Muscle of back (tissue), 13 donors: ENCODE measurements at places on chromosomes 11 and 22. TPM values are rescaled to one million over a fixed set of nuclear protein-coding genes. Genes with fewer than 3 reads are reported as not detected.
A peak's percentile ranks its signal among the peaks of the same experiment; 100 is the strongest.

GRCh38 chr22:45980761-45981160, 3.8 kb upstream of the WNT7B start:
- DNase-seq, result no peak

DNA sequence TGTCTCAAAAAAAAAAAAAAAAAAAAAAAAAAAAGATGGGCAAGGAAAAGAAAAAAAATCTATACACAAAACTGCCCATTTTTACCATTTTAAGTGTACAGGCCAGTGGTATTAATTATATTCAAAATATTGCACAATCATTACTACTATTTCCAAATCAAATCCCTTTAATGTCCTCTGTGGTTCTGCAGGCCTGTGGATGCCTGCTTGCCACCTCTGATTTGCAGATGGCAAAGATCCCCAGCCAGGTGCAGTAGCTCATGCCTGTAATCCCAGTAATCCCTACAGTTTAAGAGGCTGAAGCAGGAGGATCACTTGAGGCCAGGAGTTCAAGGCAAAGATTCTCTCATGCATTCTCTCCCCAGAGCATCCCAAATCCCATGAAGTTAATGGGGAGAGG, 20.2 kb downstream of the RFPL1 start:
- no peak for DNase-seq

DNA sequence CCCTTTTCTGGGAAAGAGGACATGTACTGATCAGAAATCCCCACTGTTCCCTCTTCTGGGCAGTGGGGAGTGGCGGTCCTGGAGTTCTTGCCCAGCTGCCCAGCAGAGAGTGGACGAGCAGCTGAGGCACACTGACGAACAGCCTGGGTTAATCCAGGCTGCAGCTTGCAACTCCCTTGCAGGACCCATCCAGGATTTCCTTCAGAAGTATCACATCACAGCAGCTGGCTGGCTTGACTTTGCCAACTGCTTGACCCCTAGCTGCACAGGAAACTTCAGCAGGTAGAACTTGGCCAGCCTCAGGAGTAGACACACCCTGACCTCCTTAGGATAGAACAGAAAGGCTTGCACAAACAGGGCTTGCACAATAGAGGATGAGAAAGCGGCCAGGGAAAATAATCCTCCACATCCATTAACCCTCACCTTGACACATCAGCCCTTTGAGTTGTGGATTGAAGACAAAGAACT, 27.9 kb upstream of the FZD4 start:
- DNase-seq, result no peak

DNA sequence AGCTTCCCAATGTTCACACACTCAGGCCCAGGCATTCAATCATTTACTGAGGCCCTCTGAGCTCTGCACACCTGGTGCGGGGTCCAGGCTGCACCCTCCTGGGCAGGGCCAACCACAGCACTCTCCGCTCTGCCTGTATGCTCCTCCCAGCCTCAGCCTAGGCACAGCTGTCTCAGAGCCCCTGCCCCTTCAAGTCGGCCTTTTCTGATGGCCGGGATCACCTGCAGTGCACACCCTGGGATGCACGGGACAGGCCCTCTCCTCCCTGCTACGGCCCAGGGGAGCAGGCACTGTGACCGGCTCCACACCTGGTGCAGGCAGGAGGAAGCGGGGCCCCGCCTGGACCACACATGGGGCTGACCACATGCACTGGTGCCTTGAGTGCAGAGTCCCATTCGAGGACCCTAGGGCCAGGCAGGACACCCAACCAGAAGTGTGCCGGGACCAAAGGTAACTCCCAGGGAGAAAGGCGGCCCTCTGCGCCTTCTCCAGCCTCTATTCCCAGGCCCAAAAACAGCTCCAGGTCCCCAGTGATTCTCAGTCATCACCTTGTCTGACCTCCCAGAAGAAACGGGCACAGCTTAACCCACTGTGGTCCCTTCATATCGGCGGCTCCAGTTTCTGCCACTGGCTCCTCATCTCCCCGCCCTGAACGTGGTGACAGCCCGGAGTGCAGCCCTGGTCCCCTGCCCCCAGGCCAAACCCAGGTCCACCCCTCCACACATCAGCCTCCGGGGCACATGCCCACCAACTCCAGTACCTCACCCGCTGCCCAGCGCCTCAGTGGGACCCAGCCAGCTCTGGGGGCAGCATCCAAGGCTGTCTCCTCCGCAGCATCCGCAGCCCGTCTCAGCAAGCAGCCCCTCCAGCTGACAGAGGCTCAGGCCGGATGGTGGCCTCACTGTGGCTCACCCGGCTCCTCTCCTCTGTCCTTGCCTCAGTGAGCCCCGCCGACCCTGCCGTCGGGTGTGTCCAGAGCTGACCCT, 17.5 kb downstream of the SULT4A1 start:
- no peak for DNase-seq

DNA sequence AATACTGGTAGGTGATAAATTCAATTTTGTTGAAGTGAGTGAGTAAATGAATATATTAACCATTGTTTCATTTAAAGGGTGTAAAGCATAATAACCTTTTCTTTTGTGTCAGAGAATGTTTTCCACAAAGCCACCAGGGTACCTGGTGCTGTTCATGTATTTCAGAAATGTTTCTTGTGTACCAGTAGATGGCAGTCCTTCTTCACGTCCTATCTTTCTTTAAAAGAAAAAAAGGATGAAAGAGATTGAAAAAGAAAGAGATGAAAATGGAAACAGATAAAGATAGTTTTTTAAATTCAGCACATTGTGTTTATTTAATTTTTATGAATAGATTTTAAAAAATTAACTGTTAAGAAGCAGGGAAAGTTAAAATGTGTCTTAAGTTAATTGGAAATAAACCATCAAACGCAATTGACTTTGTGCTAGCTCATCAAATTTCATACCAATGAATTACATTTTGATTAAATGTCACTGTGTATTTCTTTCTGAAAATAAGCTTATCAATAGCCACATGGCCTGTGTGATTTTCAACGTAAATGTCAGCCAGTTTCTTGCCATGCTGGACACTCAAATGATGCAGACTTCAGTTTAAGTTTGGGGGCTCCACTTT, 65.5 kb upstream of the CHORDC1 start:
- peak; percentile 32 for DNase-seq

The NEFH gene
- 2.2 TPM for polyA plus RNA-seq

DNA sequence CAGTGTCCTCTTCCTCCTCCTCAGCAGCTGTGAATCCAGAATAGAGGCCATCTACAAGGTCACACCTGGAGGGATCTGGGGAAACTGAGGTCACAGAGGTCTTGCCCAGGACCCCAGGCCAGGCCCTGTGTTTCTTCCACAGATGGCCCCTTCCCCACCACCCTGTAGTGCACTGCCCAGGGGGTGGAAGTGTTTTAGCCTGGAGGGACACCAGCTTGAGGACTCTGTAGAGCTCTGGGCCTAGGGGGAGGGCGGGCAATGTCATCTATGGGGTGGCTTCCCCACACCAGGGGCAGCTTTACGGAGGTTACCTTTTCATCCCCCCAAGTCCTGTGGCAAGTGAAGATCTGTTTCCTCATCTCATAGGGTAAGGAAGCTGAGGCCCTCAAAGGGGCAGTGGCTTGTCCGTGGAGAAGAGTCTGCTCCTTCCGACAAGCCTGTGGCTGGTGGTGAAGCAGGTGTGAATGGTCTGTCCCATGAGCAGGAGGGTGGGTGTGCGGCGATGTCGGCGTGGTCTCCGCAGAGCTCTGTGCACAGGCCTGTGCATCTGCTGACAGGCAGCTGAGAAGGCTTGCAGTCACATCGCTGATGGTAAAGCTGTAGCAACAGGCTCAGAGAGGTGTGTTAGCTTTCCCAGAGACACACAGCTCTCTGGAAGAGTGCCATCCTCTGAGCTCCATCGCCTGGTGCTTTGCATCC, 74.1 kb upstream of the WNT7B start:
- DNase-seq, result no peak

GRCh38 chr22:19723232-19723982, at the start of gene GP1BB:
Gene GP1BB, plus strand, starts transcription at chr22:19723539. Its CDS starts 31 bp downstream, at chr22:19723570.
- no peak for DNase-seq

The PTS gene
- 18.7 TPM for polyA plus RNA-seq

DNA sequence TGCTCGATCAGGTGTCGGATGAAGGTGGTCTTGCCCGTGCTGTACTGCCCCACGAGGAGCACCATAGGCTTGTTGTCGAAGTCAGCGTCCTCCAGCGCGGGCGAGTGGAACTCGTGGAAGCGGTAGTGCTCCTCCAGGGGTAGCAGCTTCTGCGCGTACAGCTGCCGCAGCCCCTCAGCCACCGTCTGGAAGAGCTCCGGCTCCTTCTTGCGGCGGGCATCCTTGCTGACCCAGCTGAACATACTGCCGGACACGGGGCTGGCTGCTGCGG, 263 bp downstream of the EHD1 start:
- no peak for DNase-seq

The C11orf42 gene
- 0.42 TPM for polyA plus RNA-seq

GRCh38 chr11:113373981-113374560, 13.5 kb upstream of the ANKK1 start:
- DNase-seq, result no peak

DNA sequence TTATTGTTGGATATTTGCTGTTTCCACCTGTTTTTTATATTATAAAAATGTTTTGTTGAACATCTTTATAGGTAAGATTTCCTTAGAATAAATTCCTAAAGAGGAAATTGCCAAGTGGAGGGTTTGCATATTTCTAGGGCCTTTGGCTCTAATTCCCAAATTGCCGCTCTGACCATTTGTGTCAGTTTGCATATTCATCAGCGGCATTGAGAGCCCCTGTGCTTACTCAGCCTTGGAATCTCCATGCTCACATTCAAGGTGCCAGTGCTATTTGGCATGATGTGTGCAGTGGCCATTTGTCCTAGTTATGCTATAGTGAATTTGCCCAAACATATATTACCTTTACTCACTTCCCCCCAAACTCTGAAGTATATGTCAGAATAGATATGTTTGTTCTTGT, 25.5 kb downstream of the KREMEN1 start:
- no peak for DNase-seq

GRCh38 chr22:29146091-29146560, 59.6 kb upstream of the EMID1 start:
- no peak for DNase-seq

DNA sequence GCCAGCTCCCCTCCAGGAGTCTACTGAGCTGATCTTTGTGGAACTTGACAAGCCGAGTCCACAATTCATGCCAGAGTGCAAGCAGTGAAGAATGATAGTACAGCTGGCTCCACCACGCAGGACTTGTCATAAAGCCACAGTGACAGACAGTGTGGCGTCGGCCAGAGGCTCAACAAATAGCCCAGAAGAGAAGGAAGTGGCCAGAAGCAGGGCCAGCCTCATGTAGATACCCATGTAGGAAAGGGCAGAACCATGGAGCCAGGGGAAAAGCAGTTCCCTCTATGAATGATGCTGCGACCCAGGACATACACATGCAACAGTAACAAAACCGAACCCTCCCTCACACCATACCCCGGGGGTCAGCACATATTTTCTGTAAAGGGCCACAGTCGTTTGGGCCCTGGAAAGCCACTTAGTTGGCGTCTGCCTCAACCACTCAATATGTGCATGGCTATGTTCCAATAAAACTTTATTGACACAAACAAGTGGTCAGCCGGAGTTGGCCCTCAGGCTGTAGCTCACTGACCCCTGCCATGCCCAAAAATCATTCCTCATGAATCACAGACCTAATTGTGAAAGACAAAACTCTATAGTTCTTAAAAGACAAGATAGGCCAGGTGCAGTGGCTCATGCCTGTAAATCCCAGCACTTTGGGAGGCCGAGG, 161.4 kb downstream of the BRD1 start:
- DNase-seq, result no peak
